ENCODE measurements at places on chromosomes 6 and 20.

DNA sequence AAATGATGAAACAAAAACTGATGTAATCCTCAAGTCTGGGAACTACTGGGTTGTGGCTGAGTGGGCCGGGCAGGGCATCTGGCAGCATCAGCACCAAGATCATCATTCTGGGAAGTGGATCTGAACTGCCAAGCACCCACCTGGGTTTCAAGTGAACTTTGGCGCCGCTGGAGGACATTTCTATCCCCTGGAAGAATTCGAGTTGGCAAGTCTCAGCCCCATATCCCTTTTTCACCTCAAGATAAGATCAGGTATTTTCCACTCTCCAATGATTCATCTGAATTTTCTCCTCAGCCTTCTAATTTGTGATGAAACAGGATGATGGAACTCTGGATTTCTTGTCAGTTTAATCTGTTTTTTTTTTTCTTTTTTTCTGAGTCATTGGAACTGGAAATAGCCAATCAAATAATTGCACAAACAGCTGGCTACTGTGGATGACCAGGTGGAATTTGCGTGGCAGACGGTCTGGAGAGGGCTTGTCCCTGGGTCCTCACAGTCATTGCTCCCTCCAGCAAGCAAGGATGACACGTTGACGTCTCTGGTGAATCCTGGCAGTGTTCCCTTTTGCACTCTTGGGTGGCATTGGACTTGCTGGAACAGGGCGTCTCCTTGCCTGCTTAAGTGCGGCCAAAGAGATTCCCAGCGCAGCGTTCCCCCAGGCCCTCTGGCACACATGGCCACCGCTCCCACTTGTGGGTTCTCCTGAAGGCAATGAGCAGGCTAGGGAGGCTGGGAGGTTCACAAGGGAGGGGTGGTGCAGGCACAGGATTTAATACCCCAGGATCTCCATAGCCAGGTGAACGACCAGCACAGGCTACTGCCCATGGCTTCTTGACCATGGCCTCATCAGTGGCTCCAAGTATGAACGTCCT lies 80.4 kb downstream of the DHX35 start:
- no peak for DNase-seq

- no peak for DNase-seq
These were observed 78.0 kb downstream of the EDN3 start for GRCh38 chr20:59378396-59378795.

DNA sequence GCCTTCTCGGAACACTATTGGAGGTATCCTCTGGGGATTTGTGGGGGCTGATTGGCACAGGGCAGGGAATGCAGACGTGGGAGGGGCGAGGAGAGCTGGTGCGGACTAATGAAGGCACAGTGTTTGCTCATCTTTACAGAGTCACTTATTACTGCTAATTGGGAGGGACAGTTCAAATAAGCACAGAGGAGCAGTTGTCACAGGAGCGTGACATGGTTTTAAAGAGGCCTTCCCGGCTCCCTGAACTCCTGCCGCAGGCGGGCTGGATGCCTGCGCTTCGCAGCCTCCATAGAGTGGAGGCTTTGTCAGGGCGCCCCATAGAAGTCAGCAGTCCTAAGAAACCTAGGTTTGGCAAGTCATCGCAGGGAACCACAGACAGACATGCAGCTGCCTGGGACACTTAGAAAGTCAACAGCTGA lies 149.6 kb downstream of the LINC00237 start:
- DNase-seq: no peak

DNA sequence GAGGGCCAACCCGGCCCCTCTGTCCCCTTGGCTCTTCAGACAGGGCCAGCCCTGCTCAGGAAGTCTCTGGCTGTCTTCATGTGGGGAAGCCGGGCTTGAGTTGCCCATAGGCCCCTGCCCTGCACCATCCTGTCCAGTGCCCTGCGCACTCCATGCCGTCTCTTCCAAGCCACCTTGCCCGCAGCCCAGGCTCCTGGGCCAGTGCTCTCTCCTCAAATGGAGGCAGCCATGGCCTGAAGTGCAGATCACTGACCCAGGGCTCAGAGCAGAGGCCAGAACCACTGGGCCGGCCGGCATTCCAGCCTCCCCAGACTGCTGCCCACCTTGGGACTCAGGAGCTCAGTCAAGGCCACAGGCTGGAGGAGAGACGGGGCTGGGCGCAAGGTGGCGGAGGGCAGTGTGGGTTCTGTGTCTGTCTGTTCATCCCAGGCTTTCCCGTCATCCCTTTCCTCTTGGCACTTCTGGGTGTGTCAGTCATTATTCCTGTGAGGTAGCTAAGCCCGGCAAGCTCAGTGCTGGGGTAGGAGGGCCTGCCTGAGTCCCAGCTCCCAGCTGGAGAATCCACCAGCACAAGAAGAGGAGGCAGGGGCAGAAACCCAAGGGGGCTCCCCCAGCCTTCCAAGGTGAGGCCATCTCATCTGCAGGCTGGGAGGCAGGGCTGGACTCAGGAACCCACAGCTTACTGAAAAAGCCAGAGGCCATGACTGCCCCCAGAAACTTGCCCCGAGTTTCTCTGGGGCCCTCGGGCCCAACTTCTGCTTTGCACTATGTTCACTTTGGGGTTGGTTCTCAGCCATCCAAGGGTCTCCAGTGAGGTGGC lies 22.4 kb downstream of the SDCBP2 start:
- DNase-seq: no peak

DNA sequence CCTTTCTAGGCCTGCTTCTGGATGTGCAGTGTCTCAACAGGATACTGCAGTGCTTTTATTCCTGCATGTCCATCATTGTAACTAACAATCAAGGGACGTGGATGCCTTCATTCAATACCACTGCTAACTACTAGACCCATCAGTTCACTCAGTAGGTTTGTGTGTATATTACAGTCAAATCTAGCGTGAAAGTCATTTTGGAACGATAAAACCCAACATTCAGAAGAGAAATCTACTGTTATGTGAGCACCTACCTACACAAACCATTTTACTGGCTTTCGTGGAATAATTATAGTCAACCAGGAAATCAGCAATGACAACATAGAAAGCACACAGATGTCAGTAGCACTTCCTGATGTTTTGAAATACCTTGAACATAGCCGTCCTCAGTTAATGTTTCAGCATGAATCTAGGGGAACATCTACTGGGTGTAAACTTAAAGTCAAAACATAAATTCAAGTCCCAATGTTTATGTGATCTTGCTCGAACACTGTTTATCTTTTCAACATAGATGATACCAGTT lies 270.6 kb downstream of the FARS2 start:
- no peak for DNase-seq

DNA sequence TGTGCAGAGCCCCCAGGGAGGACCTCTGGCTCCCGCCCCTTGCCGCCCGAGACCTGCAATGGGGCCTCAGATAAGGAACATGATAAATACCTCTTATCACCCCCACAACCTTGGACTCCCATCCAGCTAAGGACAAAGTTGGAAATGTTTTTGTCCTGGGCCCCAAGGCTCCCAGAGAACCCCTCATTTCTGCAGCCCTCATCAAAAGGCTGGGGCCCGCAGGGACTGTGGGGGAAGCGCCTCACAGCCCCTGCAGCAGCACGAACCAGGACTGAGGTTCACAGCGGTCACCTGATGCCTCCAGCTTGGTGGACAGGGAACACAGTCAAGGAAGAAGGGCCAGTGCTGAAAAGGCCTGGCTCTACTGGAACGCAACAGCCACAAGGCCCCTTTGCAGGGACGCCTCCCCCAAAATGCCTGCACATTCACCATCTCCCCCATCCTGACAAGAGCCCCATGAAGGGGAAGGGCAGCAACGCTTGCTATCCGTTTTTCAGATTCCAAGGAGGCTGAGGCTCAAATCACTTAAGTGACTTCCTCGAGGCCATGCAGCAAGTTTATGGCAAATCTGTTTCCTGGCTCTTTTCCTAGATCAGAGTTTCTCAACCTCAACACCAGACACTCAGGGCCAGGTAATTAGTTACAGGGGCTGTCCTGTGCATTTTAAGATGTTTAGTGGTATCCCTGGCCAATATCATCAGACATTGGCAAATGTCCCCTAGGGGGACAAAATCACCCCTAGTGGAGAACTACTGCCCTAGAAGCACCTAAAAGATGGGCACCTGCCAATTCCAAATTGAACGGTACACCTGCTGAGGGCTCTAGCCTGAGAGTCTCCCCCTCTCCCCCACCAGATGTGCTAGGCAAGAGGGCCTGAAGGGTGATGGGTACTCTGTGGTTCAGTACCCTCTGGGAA lies 10.6 kb downstream of the TFEB start:
- no peak for DNase-seq

DNA sequence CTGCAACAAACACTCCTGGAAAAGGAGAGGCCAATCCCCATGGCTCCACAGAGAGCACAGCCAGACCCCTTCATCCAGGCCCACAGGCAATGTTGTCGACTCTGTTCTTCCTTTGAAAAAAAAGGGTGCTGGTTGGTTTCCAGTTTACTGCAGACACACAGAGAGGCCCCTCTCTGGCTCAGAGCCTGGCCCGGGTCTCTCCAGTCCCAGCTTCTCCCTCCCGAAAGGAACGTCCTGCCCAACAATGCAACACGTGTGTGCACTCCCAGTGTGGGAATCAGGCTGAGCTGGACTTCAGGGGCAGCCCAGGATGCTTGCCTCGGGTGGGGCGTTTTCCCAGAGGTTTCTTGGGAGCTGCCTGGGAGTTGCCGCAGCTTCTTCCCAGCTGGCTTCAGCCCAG lies 4.5 kb upstream of the NKAIN4 start:
- peak; percentile 65 for DNase-seq

DNA sequence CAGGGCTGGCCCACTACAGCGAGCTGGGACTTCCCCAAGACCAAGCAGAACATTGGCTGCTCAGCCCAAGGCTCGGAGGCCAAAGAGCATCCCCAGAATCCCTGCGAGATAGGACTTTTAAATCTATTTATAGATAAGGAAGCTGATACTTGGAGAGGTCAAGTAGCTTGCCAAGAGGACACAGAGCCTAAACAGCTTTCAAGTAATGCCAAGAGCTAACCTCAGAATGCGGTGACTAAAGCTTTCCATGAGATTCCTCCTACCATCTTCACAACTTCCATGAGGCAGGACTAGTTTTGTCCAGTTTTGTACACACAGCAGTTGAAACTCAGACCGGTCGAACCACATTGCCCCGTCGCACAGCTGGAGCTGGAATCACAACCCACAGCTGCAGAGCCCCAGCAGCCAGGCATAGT lies 168.1 kb upstream of the TOP1 start:
- DNase-seq: no peak

DNA sequence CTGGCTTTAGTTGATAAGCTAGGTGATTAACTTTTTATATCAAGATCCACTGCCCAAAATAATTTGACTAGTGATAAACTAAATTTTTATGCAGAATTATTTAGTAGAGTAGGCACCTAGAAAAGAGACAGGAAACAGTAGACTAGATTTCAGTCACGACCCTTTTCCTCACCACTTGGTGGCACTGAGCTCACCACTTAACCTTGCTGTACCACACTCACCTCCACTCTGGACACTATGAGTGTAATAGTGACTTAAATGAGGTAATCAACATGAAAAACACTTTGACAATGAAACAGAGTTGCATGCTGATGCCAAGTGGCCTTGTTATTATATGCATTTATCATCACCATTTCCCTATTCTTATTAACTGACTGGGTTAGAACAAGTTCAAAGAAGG lies 730.4 kb downstream of the KIF16B start:
- no peak for DNase-seq

GRCh38 chr20:43539975-43540672 lies 18.7 kb upstream of the SGK2 start:
- DNase-seq: no peak

DNA sequence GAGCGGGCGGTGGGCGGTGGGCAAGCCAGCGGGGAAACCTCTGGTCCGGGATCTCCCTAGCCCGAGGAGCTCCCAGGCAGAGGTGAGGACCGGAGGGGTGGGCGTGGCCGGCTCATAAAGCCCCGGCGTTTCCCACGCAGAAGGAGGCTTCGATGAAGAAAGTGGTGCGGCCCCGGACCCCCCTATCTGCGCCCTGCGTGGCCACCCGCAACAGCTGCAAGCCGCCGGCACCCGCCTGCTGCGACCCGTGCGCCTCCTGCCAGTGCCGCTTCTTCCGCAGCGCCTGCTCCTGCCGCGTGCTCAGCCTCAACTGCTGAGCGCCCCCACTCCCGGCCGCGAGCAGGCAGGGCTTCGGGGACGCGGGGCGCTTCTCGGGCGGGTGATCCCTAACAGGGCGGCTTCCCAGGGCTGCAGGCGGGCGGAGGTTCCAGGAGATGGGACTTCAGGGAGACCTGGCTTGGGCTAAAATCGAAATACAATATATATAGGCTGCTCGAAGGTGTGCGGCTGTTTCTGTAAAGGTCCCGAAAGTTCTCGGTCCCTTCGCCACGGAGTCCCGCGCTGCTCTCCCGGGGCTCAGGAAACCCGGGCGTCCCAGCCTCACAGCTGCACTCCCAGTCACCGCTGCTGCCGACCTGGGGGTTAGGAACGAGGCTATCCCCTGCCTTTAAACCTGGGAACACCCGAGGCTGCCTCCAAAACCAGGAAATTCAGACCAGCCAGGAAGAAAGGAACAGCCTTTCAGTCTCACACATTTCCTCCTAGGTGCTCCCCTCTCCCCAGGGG lies 27.8 kb downstream of the ASIP start:
- peak; percentile 23 for DNase-seq
